GM12878 (cell line): ENCODE measurements at places on chromosomes 6 and 20. TPM values are rescaled to one million over a fixed set of nuclear protein-coding genes. Genes with fewer than 3 reads are reported as not detected.

Gene RAD21L1
- polyA plus RNA-seq: not detected in 2 replicates

Gene SLC16A10
- 1.4 and 2.3 TPM in 2 replicates for polyA plus RNA-seq

Gene MAS1
- polyA plus RNA-seq: 0.01 TPM in 1 of 2 replicates, not detected in the other

GRCh38 chr6:112535816-112536215, 188.7 kb downstream of the RFPL4B start:
- no peak for DNase-seq

- no peak for DNase-seq
These were observed 44.8 kb upstream of the EDN1 start for GRCh38 chr6:12245360-12245759.

- DNase-seq: no peak
These were observed 41.3 kb upstream of the SNAP25 start for GRCh38 chr20:10177326-10177725.

GRCh38 chr6:118812970-118813369, 81.0 kb upstream of the ASF1A start:
- no peak for DNase-seq

- no peak for DNase-seq
These were observed 19.0 kb upstream of the SERINC3 start for GRCh38 chr20:44540834-44541233.

DNA sequence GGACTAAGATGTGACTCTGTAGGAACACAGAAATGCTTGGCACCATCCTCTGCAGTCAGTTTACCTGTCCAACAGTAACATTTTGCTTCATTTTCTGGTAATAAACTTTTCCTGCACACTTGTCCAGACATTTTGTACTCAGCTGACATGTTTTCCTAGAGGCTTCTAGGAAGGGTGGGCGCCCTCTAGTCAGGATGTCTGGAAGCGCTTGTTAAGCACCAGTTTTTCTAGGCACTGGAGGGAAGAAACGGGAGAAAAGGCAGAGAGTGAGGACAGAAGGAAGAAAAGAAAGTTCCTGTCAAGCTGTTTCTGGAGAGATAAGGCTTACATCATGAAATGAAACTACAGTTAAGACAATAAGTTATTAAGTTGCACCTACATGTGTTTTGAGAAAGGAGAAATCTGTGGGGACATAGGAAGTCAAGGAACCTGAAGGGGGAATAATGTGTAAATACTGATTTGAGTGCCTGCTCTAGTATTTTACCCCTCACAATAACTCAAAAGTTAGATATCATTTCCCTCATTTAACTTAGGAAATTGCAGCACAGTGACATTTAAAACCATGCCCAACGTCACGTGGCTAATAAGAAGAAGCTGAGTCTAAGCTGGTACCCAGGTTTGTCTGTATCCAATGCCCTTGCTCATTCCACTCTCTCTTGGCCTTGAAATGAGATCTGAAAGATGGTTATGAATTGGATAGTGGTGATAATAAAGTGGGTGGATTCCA, 42.7 kb upstream of the TNFRSF21 start:
- DNase-seq: no peak

DNA sequence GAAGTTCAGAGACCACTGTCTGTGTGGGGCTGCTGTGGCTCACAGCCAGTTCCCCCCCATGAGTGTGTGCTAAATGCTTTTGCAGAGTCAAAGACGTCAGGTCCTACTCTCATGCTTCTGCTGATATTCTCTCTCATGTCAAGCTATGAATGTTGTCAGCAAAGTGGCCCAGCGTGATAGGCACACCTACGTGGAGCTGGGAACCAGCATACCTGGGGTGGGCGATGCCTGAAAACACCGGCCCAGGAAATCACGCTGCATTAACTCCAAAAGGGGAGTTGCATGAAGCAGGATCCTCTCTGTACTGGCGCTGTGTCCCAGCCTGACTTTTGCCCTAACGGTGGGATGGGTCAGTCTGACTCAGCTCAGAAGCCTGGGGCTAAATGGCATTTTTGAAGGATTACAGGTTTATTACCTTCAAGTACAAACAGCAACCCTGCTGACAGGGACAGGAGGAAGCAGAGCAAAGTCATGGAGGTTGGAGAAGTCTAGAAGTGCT, 9.0 kb upstream of the MRPS10 start:
- no peak for DNase-seq

DNA sequence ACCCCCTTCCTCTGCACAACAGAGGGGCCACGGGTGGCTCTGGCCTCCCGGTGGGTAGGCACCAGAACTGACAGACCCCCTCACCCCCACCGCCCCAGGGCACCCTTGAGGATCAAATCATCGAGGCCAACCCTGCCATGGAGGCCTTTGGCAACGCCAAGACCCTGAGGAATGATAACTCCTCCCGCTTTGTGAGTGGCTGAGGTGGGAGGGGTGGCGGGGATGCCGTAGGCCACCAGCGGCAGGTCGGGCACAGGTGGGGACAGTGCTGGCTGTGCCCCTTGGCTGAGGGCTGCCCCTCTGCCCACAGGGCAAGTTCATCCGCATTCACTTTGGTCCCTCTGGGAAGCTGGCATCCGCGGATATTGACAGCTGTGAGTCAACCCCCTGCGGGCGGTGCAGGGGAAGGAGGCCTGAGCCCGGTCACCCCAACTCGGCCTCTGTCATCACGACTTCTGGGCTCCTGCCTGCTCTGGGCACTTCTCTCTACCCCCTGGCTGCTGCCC, 29.1 kb downstream of the MYH7B start:
- no peak for DNase-seq

DNA sequence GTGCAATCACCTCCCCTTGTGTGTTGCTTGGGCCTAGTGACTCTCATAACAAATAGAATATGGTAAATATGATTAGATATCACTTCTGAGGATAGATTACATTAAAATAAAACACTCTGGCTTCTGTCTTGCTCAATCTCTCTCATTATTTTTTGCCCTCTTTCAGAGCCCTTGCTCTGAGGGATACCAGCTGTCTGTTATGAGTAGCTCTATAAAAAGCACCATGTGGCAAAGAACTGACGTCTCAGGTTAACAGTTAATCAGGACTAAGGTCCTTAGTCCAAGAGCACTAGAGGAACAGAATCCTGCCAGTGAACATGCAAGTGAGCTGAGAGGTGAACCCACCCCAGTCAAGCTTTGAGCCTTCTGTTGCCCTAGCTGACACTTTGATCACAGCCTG, 402.2 kb upstream of the HTR1E start:
- no peak for DNase-seq

GRCh38 chr20:14937846-14938245, 600.4 kb upstream of the FLRT3 start:
- no peak for DNase-seq

DNA sequence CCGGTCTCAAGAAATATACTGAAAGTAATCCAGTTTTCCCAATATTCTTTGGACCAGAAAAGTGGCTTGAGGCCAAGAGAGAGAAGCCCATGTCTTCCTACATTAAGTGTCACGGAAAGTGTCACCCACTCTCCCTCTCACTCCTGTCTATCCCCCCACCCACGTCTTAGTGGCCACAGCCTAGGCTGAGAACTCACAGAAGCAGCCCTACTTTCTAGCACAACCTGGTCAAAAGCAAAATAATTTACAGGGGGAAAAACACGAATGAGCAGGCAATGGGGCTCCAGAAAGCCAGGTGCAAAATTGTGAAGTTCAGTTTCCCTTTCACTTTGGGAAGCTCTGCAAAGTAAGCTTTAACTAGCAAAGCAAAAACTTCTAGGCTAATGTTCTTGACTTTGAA, 118.0 kb downstream of the OPRM1 start:
- DNase-seq: no peak

DNA sequence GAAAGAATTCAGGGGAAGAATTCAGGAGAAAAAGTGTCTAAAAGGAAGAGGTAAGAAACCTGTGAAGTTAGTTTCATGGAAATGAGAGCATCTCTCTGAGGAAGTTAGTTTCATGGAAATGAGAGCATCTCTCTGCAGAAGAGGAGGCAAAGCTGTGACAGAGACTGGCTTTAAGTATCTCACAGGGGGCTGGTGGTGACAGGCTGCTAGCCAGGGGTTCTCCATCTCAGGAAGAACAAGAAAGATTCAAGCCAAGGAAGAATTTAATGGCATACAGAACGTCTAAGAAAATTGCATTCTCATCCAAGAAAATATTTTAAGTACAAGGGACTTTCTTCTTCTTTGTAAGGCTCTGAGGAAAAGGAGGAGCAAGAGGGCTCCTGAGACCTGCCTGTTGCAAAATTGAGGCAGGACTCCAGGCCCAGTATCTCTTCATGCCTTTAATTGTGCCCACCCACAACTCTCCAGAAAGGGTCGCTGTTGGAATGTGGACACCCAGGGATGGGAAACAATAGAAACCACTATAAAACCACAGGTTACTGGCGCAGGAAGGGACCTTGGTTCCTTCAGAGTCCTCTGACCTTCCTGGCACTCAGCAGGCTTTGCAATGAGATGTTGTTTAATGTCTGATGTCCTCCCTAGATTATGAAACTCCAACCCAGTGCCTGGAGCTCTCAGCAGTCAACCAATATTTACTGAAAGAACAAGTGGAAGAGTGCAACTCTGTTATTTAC, 136.8 kb downstream of the FNDC1 start:
- DNase-seq: no peak

- no peak for DNase-seq
These were observed 707.0 kb downstream of the EPM2A start for GRCh38 chr6:145028144-145028818.

DNA sequence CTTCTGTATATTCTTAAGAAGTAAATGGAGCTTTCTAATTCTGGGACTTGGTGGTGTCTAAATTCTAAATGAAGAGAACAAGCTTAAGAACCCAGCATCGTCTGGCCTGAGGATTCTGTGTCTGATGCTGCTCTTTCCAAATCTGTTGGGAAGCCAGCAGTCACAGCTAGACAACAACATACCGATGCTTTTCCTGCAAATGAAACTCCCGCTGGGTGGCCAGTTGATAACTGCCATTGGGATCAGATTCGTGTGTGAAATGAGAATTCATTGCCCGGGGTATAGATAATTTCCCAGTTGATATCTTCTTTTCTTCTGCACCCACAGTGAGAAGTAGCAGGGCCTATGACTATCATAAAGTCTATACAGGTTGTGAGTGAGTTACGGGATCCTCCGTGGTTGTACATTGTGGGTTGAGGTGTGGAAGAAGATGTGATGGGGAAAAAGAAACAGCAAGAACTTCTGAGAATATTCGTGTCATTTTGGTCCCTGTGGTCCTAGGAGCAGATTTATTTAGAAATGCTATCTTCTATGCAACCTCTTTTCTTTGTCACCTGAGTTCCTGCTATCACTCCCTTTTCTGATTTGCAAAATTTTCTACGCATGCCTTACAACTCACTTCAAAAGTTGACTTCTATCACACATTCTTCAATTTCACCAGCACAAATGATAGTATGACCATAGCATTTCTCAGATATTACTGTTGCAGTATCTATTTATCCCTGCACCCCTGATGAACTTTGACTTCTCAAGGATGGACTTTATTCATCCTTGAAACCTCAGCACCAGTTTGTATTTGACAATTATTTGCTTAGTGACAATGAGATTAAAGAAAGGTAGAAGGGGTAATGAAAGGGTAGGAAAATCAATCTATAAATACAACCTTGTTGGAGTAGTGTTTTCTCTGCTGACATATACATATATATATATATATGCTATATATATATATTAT, 10.4 kb downstream of the NOX3 start:
- no peak for DNase-seq
